B cell (primary cell): ENCODE measurements at places on chromosomes 5 and 9. TPM values are rescaled to one million over a fixed set of nuclear protein-coding genes. Genes with fewer than 3 reads are reported as not detected.

Gene ENTREP1
- not detected in 2 replicates for polyA plus RNA-seq

DNA sequence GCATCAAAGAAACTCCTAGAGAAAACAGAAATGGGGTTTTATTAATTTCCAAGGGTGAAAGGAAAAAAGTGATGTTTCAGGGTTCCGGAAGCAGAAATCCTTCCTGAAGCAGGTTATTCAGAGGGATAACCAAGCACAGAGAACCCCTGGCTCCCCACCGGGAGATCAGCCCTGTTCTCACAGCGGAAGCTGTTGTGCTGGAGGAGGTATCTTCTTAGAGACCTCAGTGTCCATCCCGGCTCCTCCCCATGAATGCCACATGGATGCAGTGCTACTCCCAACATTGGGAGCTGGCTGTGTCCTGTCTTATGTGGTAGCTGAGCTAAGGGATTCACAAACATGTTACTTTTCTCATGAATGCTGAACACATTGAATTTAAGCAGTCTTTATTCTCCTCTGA, 80.9 kb upstream of the IRX2 start:
- no peak for DNase-seq

DNA sequence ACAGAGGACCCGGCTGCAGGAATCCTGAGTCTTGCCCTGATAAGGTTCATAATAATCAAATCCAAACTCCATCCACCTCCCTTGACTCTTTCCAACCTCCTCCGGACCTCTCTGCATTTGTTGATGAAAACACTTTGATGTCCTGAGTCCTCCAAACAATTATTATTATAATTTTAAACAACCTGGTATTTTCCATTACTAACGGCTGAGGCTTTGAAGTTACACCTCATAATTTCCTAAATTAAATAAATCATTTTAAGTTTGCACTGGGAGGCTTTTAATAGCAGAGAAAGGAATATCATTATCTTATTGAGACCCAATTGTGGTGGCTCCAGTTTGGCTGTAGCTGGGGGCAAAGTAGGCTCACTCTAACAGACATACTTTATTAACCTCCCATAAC, 9.5 kb downstream of the MSX2 start:
- DNase-seq: no peak

Gene SLC36A3
- polyA plus RNA-seq: not detected in 2 replicates

- DNase-seq: no peak
Observed at GRCh38 chr9:127835991-127836516, 18.4 kb downstream of the ENG start.

DNA sequence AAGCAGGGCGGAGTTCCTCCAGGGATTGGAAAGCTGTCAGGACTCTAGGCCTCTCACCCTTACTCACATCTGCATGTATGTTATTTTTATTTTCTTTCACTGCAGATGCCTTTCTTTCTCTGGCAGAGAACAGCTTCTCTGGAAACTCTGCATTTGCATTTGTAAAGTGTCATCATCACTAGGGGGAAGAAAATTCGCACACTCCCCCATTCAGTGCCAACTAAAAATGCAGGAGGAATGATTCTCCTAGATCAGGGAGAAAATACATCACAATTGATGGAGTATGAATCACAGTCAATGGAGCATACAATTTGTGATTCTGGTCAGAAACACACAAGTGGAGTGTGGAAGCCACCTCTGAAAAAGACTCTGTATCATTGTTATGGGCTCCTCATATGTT, 351.4 kb upstream of the FTMT start:
- DNase-seq: no peak

GRCh38 chr9:1210954-1211353, 160.8 kb downstream of the DMRT2 start:
- DNase-seq: no peak
